ENCODE measurements at places on chromosomes 13 and 19. TPM values are rescaled to one million over a fixed set of nuclear protein-coding genes. Genes with fewer than 3 reads are reported as not detected.
A peak's percentile ranks its signal among the peaks of the same experiment; 100 is the strongest.

DNA sequence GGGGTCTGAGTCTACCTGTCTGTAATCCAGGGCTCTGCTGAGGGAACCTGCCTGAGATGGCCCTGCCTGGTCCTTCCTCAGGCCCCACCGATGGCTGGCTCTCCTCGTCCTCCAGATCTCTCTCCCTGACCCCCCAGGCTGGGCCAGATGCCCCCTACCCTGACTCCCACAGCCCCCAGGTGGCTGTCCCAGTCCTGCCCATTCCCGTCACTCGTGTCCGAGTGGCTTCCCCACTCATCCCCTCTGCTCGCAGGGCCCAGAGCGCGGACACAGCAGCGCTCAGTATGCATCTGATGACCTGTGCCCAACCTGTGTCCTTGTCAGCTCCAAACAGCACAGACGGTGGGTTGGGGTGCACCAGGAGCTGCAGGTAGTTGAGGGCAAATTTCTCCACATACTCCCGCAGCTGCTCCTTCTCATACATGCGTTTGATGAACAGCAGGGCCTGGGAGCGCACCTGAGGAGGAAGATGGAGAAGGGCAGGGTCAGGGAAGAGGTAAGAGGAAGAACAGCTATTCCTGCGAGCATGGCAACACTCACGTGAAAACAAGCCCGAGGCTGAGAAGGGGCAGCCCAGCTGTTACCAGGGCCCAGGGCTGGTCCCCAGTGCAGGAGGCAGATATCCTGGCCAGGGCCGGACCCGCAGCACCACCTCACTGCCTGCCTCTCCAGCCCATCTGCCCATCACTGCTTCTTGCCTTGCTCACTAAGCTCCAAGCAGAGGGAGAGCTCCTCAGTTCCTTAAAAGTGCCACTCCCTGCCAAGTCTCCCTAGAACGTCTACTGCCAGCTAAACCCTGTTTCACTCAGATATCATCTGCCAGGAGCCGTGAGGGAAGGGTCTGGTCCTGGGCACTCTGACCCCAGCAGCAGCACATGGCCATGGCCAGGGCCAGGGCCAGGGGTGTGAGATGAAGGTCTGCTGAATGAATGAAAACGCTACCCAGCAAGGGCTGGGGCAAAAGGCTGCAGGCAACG, 11.1 kb upstream of the RSPH6A start:
- DNase-seq = no peak

DNA sequence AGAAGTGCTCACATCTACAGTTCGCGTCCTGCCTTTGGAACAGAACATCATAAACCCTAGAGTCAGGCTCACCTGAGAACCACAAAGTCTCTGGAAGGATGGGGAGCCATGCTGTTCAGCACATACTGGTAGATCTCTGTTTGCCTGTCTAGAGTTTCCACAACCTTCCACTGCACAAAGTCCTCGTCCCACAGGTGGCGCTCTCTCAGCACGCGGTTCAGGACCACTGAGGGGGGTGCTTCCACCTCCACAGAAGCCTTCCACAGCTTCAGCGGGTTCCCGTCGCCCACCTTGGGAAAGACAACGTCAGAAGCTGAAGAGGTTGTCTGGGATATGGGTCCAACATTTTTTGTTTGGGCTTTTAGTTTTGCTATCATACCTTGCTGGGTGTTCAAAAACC, 93.6 kb downstream of the KL start:
- DNase-seq = no peak

- DNase-seq = no peak
Observed at GRCh38 chr13:102033857-102034331, 368.0 kb downstream of the FGF14 start.

GRCh38 chr19:5686647-5687359, 3.3 kb upstream of the RPL36 start:
- peak; percentile 93 for DNase-seq

DNA sequence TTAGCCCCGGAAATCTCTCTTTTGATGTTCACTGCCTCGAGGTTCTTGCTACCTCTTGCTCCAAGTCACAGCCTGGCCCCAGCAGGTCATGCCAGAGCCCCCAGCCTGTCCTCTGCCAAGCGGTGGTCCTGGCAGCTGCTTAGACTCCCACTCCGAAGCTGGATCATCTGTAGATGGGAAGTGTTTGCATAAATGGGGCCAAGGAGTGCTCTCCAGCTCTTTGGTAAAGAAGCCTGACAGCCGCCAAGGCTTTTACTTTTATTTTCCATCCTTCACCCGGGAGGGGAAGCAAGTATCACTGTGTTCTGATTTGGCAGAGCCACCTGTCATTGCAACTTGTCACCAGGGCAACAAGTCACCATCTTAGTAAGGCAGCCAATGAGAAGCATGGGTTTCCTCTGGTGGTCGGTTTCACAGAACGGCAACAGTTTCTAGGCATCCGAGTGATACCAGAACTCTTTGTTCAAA, 10.6 kb upstream of the RETN start:
- DNase-seq = no peak

DNA sequence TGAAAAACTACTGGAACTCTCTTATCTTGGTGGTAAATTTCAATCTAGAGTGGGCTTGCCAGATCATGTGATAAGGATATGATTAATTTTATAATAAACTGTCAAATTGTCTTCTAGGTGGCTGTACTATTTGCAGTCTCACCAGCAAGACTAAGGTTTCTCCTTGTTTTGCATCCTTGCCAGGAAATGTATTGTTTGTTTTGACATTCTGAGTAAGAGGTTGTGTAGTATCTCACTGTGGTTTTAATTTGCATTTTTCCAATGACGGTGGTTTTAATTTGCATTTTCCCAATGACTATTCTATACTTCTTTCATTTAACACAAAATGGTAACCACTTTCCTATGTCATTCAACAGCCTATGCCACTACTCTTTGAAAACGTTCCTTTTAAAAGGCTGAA, 2.0 kb downstream of the CAB39L start:
- no peak for DNase-seq

- DNase-seq = no peak
Observed at GRCh38 chr19:3189702-3190469, 4.2 kb downstream of the NCLN start.

- no peak for DNase-seq
Observed at GRCh38 chr13:25421612-25422011, 49.8 kb downstream of the ATP8A2 start.

The CEACAM3 gene
- 0.40 TPM for polyA plus RNA-seq

The JAK3 gene
- 4.4 TPM for polyA plus RNA-seq

The ELSPBP1 gene
- not detected for polyA plus RNA-seq

Data from muscle of arm (tissue), 14 donors.